Gastrocnemius medialis (tissue), 4 donors: ENCODE measurements at places on chromosomes 6 and 20.

DNA sequence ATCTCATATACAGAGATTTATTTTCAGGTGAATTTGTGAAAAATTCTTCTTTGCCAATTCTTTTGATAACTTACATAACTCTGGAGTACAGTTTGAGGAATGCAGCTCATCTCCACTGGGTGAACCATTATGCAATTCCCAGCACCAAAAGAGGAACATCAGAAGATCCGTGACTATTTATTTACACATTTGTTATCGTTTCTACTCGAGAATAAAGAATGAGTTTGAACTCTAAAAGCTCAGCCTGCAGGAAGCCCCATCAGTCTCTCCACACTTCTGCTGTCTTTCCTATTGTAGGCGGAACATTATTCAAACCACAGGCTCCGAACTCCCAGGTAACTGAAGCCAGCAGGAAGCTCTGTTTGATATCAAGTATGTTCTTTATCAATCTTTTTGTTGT is 95.9 kb upstream of the IFNGR1 start:
- DNase-seq = no peak

DNA sequence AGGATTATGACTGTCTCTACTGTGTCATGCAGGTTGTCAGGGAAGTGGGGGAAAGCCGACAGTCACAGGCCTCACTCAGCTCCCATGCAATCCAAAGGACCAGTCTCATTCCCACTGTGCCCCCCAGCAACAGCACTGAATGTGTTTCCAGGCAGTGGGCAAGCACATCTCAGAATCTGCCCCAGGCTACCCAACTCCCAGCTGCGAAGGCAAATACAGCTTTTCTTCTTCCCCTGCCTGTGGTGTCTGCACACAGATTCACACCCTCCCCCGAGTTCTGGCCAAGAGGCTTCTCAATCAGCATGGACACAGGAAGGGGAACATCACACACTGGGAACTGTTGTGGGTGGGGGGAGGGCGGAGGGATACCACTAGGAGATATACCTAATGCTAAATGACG is 75.3 kb downstream of the SNAP91 start:
- DNase-seq = no peak

DNA sequence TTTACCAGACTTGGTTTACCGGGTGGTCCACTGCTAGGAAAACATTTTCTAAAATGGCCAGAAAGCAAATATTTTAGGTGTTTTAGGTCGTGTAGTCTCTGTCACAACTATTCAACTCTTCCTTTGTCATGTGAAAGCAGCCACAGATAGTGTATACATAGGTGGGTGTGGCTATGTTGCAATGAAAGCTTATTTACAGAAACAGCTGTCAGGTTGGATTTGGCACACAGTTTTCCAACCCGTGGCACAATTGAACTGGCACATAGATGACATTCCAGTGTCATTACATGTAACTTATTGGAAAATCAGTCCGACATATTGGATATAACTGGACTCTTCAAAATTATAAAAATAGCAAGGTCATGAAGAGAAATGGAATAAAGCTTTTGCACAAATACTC is 68.9 kb upstream of the KCNQ5 start:
- DNase-seq = no peak

DNA sequence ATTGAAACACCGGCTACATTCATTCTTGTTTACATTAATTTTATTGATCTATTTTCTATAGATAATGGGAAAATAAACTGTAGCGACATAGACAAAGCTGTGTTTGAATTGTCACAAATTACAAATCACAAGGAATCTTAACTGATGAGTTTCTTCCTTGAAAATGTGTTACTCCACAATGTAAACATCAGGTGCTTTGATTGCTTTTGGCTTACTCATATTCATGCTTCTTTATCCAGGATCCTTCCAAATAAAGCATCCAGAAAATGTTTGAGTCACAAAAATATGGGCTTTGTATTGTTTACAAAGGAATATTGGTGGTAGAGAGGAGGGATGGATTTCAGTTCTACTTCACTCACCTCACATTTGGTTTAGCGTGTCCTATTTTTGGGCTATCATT is 64.0 kb downstream of the BMP2 start:
- DNase-seq = no peak

GRCh38 chr6:104771258-104771832 is 88.4 kb downstream of the HACE1 start:
- DNase-seq = no peak

DNA sequence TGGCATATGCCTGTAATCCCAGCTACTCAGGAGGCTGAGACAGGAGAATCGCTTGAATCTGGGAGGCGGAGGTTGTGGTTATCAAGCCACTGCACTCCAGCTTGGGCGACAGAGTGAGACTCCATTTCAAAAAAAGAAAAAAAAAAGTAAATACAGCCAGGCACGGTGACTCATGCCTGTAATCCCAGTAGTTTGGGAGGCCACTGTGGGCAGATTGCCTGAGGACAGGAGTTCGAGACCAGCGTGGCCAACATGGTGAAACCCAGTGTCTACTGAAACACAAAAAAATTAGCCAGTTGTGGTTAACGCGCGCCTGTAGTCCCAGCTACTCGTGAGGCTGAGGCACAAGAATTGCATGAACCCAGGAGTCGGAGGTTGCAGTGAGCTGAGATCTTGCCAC is 1.5 kb upstream of the NINL start:
- DNase-seq = no peak

GRCh38 chr6:161041274-161041673 is 49.7 kb downstream of the MAP3K4 start:
- DNase-seq = no peak

GRCh38 chr6:149560736-149561135 is 5.4 kb upstream of the GINM1 start:
- DNase-seq = no peak

- no peak for DNase-seq
Observed at GRCh38 chr20:54678253-54678652, 202.9 kb downstream of the DOK5 start.

- DNase-seq = no peak
Observed at GRCh38 chr6:27176523-27177484, 70.7 kb upstream of the PRSS16 start.

- DNase-seq = no peak
Observed at GRCh38 chr6:54579011-54579410, 267.6 kb upstream of the FAM83B start.

DNA sequence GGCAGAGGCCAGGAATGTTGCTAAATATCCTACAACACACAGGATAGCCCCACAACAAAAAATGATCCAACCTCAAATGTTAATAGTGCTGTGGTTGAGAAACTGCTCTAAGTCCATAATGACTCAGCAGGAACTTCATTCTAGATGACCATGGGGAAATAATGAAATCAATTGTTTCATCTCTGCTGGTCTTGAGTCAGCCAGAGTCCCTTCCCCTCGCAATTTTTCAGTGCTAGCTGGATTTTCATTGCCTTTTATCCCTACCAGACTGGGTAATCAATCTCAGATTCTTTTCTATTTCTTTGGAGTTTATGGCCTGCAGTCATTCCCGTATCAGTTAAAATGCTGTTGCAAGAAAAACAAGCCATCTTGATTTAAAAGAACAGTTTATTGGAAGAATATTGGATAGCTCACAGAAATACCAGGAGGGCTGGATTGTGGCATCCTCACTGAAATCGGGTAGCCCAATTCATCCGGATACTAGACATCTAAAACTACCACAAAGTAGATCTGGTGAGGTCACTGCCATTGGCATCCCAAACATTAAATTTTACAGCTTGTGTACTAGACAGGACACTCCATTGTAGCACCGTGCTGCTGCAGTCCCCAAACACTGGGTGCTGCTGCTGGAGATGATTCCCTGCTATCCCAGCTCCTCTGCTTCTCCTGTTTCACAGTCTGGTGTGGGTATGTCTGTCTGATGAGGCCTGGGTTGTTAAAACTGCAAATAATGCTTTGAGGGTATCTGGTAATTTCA is 30.3 kb upstream of the POPDC3 start:
- no peak for DNase-seq

GRCh38 chr6:150534553-150534952 is 65.1 kb upstream of the PLEKHG1 start:
- DNase-seq = no peak

DNA sequence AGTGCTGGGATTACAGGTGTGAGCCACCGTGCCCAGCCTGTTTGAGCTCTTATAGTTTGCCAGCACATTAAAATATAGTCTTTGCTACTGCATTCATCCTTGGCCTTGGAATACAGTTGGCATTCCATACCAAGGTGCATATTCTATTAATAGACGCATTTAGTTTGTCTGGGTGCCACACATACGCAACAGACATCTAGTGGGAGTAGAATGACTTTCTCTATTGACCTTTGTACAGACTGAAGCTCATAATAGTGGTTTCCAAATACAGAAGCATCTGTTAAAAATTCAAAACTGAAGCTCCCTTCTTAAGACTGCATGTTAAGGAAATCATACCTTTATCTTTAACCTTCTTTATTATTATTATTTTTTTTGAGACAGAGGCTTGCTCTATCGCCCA is 46.7 kb upstream of the FNDC1 start:
- DNase-seq = no peak
